A172 (cell line): ENCODE measurements at places on chromosomes 3 and 15. TPM values are rescaled to one million over a fixed set of nuclear protein-coding genes. Genes with fewer than 3 reads are reported as not detected.

- no peak for DNase-seq
Measured at GRCh38 chr15:56824175-56824574, 90.9 kb upstream of the ZNF280D start.

GRCh38 chr3:119834754-119835370, 53.0 kb downstream of the NR1I2 start:
- DNase-seq: no peak

GRCh38 chr15:99440551-99441443, 125.0 kb upstream of the MEF2A start:
- no peak for DNase-seq

DNA sequence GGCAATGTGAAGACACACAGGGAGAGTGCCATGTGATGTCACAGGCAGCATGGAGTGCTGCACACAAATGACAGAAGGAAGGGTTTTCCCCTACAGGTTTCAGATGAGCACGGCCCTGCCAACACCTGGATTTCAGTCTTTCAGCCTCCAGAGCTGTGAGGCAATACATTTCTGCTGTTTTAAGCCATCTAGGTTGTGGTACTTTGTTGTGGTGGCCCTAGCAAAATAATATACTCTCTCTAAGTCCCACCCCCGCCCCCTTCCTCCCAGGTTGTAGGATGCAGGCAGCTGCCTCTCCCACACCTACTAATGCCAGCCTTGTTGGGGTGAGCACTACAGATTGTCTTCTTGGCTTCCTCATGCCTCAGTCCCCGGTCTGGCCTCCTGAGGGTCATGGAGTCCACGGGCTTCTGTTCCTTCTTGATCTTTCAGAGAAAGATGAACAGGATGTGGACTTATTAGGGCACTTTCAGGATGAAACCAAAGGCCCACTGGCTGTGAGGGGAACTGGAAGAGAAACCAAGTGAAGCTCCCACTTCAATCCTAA, 180.0 kb downstream of the CD47 start:
- DNase-seq: no peak

DNA sequence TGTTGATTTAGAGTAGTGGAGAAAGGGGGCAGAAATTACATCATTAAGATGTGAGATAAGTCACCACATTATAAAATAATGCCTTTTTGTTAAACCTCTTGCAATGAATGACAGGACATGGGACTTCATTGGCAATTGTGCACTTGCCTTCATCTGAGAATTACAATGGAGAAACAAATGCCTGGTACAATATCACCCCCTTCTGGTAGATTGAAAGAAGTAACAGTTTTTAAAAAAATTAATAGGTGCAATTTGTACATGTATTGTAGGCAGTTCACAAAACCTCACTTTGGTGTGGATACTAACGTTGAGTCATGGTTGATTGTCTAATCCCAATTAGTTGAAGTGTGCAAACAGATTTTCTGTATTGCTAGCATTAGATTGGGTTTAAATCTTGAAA, 4.6 kb upstream of the P2RY14 start:
- DNase-seq: peak; percentile 73

Gene A4GNT
- total RNA-seq: not detected in 2 replicates

Gene DVL3
- 36.2 and 38.3 TPM in 2 replicates for total RNA-seq

GRCh38 chr3:46831841-46832240, 31.4 kb downstream of the MYL3 start:
- DNase-seq: no peak

GRCh38 chr3:140223631-140224030, 288.6 kb downstream of the CLSTN2 start:
- peak; percentile 91 for DNase-seq

Gene GP5
- 0.02 and 0.10 TPM in 2 replicates for total RNA-seq

Gene CCDC39
- 0.22 TPM in 1 of 2 replicates, not detected in the other for total RNA-seq

Gene ADAMTS17
- 0.16 TPM in 1 of 2 replicates, not detected in the other for total RNA-seq

Gene MINAR1
- total RNA-seq: 0.09 and 0.79 TPM in 2 replicates

GRCh38 chr15:67178569-67179210, 75.8 kb downstream of the AAGAB start:
- peak; percentile 98 for DNase-seq

GRCh38 chr15:31225356-31225955, 101.2 kb upstream of the KLF13 start:
- no peak for DNase-seq

DNA sequence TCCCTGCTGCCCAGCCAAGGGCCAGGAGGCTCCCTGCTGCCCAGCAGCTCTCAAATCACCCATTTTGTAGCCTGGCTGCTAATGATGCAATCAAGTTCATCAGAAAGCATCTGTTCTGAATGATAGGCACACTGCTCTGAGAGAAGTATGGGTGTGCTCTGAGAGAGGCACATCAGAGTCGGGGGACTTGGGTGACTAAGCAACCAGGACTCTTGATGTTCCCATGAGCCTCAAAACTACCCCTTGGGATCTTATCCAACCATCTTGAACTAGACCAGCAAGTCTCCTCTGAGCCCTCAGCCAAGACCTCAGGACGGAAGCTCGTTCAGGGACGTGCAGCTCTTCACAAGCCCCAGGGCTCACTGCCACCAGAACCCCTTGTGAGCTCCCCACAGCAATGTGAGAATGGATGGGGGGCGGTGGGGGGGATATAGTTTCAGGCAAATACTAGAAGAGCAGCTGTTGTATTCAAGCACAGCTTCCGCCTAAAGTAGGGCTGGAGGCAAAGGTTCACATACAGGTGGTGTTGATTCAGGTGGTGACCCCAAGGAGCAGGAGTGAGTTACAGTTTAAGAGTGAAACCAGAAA, 52.2 kb upstream of the HES1 start:
- DNase-seq: no peak

- no peak for DNase-seq
Measured at GRCh38 chr15:75177360-75178071, 24.2 kb upstream of the C15orf39 start.

GRCh38 chr3:32484436-32484835, 18.2 kb downstream of the CMTM6 start:
- no peak for DNase-seq

Gene SPATA12
- 0.47 and 1.9 TPM in 2 replicates for total RNA-seq

DNA sequence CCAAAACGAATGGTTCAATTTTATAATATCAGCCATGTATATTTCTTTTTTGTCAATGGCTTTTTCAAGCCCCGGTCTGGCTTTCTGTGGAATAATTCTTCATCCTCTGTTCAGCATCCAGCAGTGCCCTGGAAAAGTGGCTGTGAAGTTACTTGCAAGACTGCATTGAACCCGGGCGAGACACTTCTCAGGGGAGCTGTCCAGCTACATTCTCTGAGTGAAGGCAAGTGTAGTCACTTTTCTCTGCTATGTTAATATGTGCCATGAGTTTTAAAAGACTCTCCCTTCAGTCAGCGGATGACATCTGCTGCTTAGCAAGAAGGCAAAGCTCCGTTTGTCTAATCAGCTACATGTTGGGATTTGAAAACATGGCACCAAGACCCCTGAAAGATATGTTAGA, 81.3 kb upstream of the RGMA start:
- no peak for DNase-seq

Gene CFAP100
- total RNA-seq: not detected in 2 replicates

Gene PIGZ
- 0.59 and 3.2 TPM in 2 replicates for total RNA-seq

DNA sequence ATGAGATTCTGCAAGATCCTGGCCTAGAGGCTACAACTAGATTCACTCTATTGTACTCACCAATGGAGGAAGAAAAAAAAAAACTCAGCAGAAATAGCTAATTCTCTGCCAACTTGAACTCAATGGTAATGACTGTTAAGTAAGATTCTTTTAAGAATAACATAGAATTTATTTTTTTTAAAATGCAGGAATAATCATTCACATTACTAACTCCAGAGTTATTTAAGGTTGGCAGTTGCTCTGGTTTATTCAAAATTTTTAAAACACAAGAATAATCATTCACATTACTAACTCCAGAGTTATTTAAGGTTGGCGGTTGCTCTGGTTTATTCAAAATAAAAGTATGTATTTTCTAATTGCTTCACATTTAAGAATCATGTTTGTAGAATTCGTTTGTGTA, 1071.9 kb downstream of the IGSF11 start:
- no peak for DNase-seq

Gene MESD
- 19.5 and 20.2 TPM in 2 replicates for total RNA-seq

DNA sequence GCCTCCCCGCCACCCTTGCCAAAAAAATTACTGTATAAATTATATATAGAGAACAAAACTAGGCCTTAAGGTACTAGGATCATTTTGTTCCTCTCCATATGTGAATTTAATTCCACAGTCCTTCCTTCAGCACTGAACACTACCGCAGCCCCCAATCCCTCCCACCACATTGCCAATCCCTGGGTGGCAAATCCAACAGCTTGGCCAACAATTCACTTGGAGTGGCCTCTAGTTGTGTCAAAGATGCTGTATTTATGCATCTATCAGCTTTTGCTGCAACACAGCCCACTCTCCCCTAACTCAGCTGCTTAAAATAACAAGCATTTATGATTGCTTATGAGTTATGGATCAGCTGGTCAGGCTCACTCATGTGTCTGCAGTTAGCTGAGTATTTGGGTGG, 18.6 kb downstream of the GPD1L start:
- DNase-seq: no peak

DNA sequence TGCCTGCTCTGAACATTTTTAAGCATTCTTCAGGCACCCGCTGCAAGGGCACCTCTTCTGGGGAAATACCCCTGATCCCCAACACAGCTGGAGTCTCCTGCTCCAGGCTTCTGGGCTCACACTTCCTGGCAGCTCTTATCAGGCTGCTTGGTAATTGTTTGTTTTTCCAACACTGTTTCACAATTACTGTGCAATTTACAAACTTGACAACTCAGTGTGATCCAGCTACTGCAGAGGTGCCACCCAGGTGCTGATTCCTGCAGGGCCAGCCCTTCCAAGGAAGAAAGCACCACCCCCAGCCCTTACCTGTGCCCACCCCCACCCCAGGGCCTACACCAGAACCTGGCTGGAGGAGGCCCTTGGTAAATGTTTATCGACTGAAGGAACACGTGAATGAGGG, 66.5 kb downstream of the MAGEF1 start:
- DNase-seq: peak; percentile 52

DNA sequence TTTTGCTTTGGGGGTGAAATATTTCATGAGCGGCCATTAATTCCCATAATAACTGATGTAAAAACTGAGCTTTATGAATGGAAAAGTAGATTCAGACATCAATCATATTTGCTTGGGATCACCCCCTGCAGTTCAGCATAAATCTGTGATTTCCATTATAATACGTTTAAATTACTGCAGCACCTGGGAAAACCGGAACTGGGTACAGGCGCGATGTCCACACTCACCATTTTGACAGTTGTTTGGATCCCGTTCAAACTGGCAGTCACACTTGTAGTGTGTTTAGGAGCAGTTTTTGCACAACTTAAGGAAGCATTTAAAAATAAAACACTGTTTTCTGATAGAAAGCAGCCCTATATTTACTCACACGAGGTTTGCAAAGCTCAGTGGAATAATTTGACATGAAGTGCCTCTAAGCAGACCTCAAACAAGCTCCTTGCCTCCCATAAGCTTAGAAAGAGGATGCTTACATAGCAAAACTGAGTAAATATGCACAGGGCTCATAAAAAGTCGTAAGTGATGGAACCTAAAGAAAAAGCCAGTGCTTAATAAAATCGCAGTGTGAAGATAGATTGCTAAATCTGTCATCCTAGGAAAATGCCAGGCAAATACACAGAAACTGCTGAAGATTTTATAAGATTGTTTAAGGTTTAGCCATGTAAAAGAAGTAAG, 377.6 kb downstream of the PTPRG start:
- no peak for DNase-seq

- DNase-seq: no peak
Measured at GRCh38 chr3:149020196-149020838, 29.0 kb downstream of the GYG1 start.

GRCh38 chr3:122076491-122077292, 21.5 kb downstream of the CD86 start:
- DNase-seq: no peak

DNA sequence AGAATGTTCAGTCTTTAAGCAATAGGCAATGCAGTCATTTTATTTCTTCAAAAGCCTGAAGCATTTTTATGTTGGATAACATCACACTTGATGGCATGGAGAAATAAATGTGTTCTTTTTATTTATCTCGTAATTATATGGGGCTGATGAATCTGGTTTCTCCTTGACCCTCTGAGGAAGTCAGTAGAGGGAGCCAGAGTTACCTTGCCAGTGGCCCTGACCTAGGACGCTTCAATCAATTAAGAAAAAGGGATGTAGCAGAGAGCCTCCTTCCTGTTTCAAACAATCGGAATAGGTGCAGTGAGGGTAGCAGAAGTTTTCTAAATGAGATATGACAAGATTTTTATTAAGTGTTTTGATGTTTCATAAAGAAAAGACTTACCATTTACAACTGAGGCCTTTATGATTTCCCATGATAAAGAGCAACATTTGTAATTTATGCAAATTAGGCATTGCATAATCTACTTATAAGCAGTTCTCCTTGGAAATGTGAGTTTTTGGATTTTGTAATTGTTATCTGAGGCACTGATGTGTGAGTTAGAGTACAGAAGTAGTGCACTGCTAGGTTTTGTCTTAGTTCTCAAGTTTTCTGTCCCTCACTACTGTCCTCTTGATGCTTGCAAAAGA, 129.1 kb downstream of the RAP2B start:
- DNase-seq: peak; percentile 26
